LHCN-M2 (cell line): ENCODE measurements at places on chromosomes 7 and 10. TPM values are rescaled to one million over a fixed set of nuclear protein-coding genes. Genes with fewer than 3 reads are reported as not detected.

GRCh38 chr10:113916053-113916452 lies 61.6 kb downstream of the NHLRC2 start:
- DNase-seq, result no peak

DNA sequence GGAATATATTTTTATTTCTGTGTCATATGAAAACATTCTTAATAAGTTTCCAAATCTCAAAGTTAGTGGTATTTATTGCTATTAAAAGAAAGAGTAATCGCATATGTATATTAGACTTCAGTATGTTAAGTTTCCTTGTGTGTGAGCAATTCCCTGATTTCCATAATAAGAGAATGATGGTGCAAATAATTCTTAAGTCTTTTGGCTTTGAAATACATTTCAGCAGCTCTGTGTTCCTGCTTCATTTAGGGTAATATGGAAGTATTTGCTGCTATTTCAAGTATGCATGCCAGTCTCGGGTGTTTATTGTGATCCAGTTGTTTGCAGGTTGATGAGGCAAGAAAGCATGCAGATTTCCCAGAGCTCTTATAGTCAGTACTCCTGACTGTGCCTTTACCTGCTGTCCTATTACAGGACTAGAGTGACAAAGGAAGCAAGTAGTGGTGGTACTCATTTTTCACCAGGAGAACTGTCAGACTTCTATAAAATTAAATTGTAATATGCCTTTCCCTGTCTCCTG lies 43.7 kb downstream of the FGFBP3 start:
- no peak for DNase-seq

DNA sequence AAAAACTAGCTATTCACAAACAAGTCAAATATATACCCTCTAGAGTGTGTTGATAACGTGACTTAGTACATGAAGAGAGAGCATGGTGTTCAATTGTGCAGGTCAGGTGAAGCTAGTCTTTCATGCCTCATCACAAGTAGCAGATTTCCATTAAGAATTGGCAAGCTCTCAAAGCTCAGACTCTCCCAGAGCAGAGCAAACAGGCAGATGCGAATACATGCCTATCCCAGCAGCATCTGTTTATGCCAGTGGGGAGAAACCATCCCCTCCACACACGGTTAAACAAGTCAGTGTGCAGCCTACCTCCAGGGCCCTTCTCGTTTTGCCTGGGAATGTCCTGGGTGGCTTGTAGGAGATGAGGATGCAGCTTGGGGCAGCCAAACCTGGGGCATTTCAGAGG lies 532.5 kb upstream of the C7orf33 start:
- no peak for DNase-seq

GRCh38 chr7:137488038-137488437 lies 144.5 kb upstream of the PTN start:
- no peak for DNase-seq

DNA sequence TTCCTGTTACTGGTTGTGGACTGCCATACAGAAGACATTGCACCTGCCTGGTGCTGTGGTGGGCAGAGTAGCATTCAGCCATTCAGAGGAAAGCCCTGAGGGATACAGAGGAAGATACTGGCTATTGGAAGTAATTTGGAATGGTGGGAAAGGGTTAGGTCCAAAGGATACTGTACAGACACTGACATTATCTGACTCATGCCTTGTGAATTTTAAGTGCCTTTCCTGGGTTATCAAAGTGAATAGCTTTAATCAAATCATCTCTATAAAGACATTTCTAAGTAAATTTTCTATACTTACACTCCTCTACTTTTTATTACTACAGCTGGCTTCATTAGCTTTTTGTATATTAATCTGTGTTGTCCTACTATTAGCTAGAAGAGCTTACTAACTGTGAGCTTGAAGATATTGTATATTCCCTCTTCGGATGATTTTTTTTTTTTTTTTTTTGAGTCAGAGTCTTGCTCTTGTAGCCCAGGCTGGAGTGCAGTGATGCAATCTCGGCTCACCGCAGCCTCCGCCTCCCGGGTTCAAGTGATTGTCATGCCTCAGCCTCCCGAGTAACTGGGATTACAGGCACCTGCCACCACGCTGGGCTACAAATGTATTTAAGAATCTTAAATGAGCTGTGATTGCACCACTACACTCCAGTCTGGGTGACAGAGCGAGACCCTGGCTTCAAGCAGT lies 186.5 kb downstream of the ADK start:
- DNase-seq, result no peak

DNA sequence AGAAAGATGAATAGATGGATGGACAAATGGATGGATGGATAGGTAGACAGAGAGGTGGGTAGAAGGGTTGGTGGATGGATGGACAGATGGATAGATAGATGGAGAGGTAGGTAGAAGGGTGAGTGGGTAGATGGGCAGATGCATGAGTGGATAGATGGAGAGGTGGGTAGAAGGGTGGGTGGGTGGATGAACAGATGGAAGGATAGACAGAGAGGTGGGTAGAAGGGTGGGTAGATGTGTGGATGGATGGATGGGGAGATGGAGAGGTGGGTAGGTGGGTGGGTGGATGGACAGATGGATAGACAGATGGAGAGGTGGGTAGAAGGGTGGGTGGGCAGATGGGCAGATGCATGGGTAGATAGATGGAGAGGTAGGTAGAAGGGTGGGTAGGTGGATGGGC lies 10.9 kb upstream of the ASB10 start:
- no peak for DNase-seq

GRCh38 chr10:122703483-122704448 lies 4.1 kb upstream of the C10orf120 start:
- peak; percentile 77 for DNase-seq

GRCh38 chr7:22720791-22721786 lies 5.9 kb upstream of the IL6 start:
- DNase-seq, result no peak

- no peak for DNase-seq
These were observed 39.0 kb downstream of the SEM1 start for GRCh38 chr7:96670338-96671289.

DNA sequence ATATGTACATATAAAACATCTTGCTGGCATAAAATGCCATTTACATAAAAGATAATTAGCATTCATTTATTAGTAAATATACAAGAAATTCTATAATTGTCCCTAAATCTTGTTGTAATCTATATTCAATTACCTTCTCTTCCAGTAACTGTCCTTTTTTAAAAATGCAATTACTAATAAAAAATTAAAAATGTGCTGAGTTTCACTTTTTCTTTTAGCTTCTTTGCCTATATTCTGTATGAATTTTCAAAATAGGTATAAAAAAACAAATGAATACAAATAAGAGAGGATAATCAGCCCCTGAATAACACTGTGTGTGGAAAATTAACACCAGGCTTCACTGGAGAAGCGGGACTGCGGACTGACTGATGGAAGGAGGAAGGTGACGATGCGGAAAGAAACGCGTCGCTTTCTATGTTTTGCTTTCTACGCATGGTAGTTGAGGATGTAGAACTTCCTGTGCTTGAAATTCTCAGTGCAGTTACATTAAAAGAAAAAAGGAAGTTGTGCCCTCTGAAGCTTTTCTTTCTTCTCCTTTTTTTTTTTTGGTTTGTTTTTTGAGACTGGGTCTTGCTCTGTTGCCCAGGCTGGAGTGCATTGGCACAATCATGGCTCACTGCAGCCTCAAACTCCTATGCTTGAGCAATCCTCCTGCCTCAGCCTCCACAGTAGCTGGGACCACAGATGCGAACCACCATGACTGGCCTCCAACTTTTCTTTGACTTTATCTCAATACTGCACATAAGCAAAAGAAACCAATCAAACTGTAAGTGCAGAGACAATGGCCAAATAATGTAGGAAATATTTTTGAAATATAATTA lies 7.4 kb upstream of the ZMYND11 start:
- DNase-seq, result no peak

DNA sequence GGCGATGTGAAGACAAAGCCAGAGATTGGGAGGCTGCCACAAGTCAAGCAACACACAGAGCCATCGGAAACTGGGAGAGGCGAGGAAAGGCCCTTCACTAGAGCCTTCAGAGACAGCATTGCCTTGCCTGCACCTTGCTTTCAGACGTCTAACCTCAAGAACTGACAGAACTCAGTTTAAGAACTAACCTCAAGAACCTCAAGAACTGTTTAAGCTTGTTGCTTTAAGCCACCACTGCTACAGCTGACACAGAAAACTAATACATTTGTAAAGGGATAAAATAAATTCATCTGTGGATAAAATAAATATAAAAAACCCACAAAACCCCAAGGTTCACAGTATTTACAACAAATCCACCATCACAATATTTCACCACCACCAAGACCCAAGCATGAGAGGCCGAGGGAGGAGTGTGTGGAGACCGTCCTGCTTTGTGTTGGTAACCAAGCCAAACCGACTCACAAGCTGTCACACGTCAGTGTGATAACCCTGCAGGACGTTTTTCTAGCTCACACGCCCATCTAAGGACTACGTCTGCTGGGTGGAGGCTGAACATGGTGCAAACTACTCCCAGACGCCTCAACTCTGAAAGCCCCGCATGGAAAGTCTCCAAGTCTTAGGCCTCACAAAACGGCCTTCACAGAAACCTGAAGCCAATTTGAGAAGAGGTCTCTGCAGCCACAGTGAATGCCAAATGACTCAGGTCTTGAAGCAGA lies 116.8 kb downstream of the ABLIM1 start:
- DNase-seq, result peak; percentile 67

DNA sequence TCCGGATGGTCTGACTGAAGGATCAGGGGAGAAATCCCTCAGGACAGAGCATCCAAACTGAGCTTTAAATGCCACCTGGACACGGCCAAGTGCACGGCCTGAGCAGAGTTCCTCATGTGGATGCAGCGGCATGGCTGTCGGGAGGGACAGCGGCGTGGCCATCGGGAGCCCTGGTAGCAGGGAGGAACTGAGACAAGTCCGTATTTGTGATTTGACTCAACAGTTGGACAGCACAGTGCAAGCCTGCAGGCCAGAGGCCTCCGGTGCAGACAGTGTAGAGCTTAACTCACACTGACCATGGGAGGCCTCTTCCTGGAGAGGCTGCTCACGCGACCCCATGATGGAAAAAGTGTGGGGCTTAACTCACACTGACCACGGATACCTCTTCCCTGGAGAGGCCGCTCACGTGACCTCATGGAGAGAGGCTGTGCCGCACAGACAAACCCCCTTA lies 207.4 kb downstream of the DIP2C start:
- no peak for DNase-seq

GRCh38 chr10:49322371-49323170 lies 23.6 kb downstream of the C10orf71 start:
- DNase-seq, result no peak

- DNase-seq, result no peak
These were observed 778 bp upstream of the GET4 start for GRCh38 chr7:875476-876076.

GRCh38 chr7:158387546-158387891 lies 200.1 kb downstream of the PTPRN2 start:
- DNase-seq, result no peak

- DNase-seq, result no peak
These were observed 26.1 kb upstream of the BHLHA15 start for GRCh38 chr7:98185101-98185500.

DNA sequence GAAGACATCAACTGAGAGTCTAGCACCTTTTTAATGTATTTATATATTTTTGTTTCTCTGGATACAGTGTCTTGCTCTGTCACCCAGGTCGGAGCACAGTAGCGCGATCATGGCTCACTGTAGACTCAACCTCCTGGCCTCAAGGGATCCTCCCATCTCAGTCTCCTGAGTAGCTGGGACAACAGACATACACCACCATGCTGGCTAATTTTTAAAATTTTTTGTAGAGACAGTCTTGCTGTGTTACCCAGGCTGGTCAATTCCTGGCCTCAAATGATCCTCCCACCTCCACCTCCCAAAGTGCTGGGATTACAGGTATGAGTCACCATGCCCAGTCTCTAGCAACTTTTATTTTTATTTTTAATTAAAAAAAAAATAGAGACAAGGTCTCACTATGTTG lies 51.4 kb upstream of the ANLN start:
- DNase-seq, result no peak

GRCh38 chr7:7271094-7271874 lies 88.9 kb downstream of the C1GALT1 start:
- no peak for DNase-seq

- no peak for DNase-seq
These were observed 127.5 kb downstream of the DNAJB6 start for GRCh38 chr7:157464111-157464970.

DNA sequence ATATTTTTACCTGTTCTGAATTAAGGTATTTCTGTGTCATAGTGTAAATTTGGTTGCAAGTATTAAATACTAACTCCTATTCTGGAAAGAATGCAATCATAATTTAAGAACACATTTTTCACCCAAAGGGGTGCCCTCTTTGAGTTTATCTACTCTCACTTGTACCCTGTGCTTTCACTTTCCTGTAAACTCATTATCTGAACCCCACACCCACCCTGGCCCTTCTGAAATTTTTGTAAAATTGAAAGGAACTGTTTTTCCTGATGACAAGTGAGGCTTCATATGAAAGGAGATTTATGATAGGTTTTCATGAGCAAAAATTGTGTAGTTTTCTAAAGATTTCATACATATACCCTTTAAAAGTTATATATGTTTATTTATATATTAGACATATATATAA lies 134.5 kb downstream of the WNT2 start:
- no peak for DNase-seq

GRCh38 chr10:29993319-29993915 lies 66.0 kb downstream of the JCAD start:
- no peak for DNase-seq

DNA sequence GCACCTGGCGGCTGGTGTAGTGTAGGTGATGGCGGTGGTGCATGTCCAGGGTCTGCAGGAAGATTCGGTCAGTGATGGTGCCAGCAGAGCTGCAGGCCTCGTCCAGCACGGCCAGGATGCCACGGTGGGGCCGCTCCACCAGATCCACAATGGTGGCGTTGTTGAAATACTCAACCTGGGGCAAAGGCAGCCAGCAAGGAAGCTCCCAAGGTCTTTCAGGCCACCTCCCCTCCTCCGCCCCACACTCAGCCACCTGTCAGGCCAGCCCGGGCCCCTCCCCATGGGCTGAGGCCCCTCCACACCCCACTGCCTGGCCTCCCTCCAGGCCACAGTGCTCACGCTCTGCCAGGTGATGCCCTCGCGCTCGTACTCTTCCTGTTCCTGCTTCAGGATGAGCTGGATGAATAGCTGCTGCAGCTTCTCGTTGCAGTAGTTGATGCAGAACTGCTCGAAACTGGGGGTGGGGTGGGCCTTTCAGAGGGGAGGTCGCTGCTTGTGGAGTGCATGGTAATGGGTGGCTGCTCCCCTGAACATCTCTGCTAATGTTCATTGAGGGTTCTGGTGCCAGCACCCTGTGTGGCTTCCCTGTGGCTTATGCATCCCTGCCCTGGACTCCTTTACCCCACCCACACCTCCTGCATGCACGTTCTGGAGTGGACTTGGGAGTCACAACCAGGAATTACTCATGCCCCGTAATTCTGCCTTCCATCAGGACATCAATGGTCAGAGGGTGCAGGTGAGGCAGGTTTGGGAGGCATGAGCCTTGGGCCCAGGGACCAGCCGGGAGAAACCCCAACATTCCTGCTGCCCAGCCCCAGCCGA lies 8.9 kb downstream of the MYO1G start:
- DNase-seq, result no peak

The NANOS1 gene
- total RNA-seq, result 0.45 and 0.98 TPM in 2 replicates

The VKORC1L1 gene
- total RNA-seq, result 16.4 and 18.2 TPM in 2 replicates

The NODAL gene
- not detected in 2 replicates for total RNA-seq

The FGF8 gene
- not detected in 2 replicates for total RNA-seq

The ITPRID1 gene
- not detected in 2 replicates for total RNA-seq

The MYH16 gene
- not detected in 2 replicates for total RNA-seq

The NPSR1 gene
- total RNA-seq, result not detected in 2 replicates

The ELMO1 gene
- not detected in 2 replicates for total RNA-seq

The CHAT gene
- not detected in 2 replicates for total RNA-seq

The UCN3 gene
- total RNA-seq, result not detected in 2 replicates

The LRRTM3 gene
- total RNA-seq, result 0.06 TPM in 1 of 2 replicates, not detected in the other

The SAMD9L gene
- 18.5 and 28.4 TPM in 2 replicates for total RNA-seq

The CDC14C gene
- total RNA-seq, result 0.32 TPM in 1 of 2 replicates, not detected in the other

The RAMP3 gene
- total RNA-seq, result not detected in 2 replicates

The GDF10 gene
- not detected in 2 replicates for total RNA-seq
